Endodermal cell (in vitro differentiated cells): ENCODE measurements at places on chromosomes 6 and 20. TPM values are rescaled to one million over a fixed set of nuclear protein-coding genes. Genes with fewer than 3 reads are reported as not detected.

- no peaks in the 10 kb centered on the region for H3K27me3 ChIP-seq
- DNase-seq: no peak
- peaks cover 2% of the 10 kb centered on the region for H3K4me1 ChIP-seq
- H3K36me3 ChIP-seq: peaks cover 43% of the 10 kb centered on the region
- no peak overlapping the region for H3K27ac ChIP-seq
Observed at GRCh38 chr6:157133856-157134255, 189.5 kb downstream of the TMEM242 start.

- H3K36me3 ChIP-seq: no peaks in the 10 kb centered on the region
- H3K27me3 ChIP-seq: no peaks in the 10 kb centered on the region
- no peak for DNase-seq
- peaks cover 15% of the 10 kb centered on the region for H3K4me1 ChIP-seq
- H3K4me3 ChIP-seq: no peak overlapping the region
Observed at GRCh38 chr6:47188588-47189021, 121.1 kb downstream of the TNFRSF21 start.

- DNase-seq: no peak
- no peak overlapping the region for H3K4me3 ChIP-seq
- no peaks in the 10 kb centered on the region for H3K4me1 ChIP-seq
- peaks cover 13% of the 10 kb centered on the region for H3K36me3 ChIP-seq
Observed at GRCh38 chr20:43545837-43546578, 12.8 kb upstream of the SGK2 start.

- H3K36me3 ChIP-seq: no peaks in the 10 kb centered on the region
- no peak for DNase-seq
- H3K27ac ChIP-seq: no peak overlapping the region
- H3K4me3 ChIP-seq: no peak overlapping the region
- H3K27me3 ChIP-seq: peaks cover 31% of the 10 kb centered on the region
- no peaks in the 10 kb centered on the region for H3K4me1 ChIP-seq
Observed at GRCh38 chr6:136547336-136547735, 2.9 kb downstream of the MAP7 start.

DNA sequence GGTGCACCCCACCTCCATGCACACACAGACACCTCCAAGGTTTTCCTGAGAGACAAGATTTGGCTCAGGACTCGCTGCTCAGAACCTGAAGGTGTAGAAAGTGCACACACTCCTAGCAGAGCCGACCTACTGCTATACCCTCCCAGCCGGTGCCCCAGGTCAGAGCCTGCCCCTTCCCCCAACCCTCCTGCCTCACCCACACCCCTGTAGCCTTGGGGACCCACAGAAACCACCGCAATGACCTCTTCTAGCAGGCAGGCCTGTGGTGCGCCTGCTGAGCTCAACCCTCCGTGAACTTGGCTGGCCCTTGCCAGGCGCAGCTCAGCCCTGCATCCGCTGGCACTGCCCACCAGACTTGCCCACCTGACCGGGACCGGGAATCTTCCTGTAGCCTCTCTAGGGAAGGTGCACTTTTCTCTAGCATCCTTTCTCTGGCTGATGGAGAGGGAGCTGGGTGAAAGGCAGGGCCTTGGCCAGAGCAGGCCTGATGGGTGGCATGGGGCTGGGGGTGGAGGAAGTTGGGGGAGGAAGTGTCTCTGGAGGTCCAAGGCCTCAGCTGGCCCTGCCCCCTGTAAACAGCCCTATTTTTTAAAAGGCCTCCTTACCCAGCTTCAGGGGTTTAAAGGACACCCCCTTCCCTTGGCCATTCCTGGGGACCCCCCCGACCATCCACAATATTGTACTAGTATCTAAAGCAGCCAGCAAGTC lies 36.9 kb upstream of the SLCO4A1 start:
- H3K4me1 ChIP-seq: no peaks in the 10 kb centered on the region
- no peak overlapping the region for H3K27ac ChIP-seq
- no peaks in the 10 kb centered on the region for H3K36me3 ChIP-seq
- DNase-seq: no peak

GRCh38 chr6:137808191-137808590 lies 58.9 kb upstream of the TNFAIP3 start:
- H3K27ac ChIP-seq: no peak overlapping the region
- H3K4me1 ChIP-seq: no peaks in the 10 kb centered on the region
- no peak overlapping the region for H3K4me3 ChIP-seq
- no peaks in the 10 kb centered on the region for H3K27me3 ChIP-seq

DNA sequence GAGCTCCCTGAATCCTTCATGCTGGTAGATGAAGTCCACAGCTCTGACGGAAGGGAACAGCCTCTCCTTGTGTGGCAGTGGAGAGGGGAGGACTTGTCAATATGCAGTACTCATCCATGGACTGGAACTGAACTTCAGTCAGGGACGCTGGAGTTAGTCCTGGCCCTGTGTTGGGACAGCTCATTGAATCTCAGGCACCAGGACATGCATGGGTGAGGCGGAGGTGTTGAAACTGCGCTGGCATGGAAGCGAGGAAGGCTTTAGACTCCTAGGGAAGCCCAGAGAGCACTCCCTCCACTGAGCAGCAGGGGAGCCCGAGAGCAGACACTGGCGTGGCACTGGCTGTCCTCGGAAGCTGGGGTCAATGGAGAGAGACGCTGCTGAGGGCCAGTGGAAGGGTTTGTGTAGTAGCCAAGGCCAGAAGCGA lies 161.3 kb upstream of the GGTLC1 start:
- H3K27me3 ChIP-seq: no peaks in the 10 kb centered on the region
- H3K4me1 ChIP-seq: no peaks in the 10 kb centered on the region
- peak; percentile 91 for DNase-seq
- H3K27ac ChIP-seq: no peak overlapping the region

GRCh38 chr6:2999618-3000557 lies at the start of gene NQO2:
Gene NQO2, plus strand, starts transcription at chr6:2999894. Its CDS starts 6,659 bp downstream, at chr6:3006553.
- H3K4me3 ChIP-seq: peak within 1 kb of the TSS; percentile 88
- H3K27ac ChIP-seq: no peak within 1 kb of the TSS
- H3K27me3 ChIP-seq: peaks cover 8% of the 10 kb centered on the region
- peak; percentile 99 for DNase-seq
- peaks cover 5% of the 10 kb centered on the region for H3K36me3 ChIP-seq

DNA sequence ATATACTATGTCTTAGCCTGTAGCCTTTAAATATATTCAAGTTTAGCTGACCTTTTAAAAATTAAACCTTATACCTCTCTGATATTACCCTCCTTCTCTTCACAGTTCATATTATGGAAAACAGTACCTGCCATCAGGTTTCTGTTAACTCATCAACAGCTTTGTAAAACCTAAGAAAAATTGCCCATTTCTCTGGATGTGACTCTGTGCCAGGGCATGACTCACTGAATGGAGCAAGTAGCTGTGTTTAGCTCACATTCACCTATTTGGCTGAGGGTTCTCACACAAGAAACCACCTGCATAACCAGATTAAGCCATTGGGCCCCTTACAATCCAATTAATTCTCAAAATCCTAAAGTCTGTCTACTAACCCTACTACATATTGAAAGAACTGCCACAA lies 678.8 kb upstream of the MARCKS start:
- H3K4me1 ChIP-seq: no peaks in the 10 kb centered on the region
- no peak for DNase-seq
- no peak overlapping the region for H3K27ac ChIP-seq
- H3K27me3 ChIP-seq: no peaks in the 10 kb centered on the region
- H3K4me3 ChIP-seq: no peak overlapping the region

DNA sequence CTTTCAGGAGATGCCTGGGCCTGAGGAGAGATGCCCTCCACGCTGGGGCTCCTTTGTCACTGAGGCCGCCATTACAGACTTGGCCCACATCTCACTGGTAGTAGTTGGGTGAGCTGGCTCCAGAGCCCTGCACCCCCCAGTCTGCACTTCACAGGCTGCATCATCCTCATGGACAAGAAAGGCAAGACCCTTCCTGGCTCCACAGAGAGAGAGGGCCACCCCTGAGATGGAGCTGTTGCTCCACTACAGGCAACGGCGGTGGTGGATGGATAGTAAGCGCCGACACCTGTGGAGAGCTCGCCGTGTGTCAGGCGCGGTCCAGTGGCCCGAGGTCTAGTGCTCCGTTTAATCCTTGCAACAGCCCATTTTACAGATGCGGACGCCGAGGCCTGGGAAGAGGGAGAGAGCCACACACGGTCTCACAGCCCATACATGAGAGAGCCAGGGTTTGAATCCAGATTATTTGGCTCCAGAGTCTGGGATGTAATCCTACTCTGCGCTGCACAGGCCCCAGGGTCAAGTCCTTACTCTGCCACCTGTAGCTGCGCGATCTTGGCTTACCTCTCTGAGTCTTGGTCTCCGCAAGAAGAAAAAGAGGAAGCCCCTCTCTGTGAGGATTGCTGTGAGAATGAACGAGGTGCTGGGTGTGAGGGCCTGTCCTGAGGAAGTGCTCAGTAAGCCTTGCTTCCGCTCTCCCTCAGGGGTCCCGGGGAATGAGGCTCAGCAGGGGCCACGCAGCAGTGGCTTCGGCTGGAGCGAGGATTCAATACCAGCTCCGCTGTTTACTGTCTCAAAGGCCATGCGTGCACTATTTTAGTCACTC lies 34.5 kb downstream of the SPDEF start:
- H3K4me3 ChIP-seq: no peak overlapping the region
- H3K27me3 ChIP-seq: peaks cover under 1% of the 10 kb centered on the region
- no peaks in the 10 kb centered on the region for H3K36me3 ChIP-seq
- peak; percentile 34 for DNase-seq
- no peak overlapping the region for H3K27ac ChIP-seq

DNA sequence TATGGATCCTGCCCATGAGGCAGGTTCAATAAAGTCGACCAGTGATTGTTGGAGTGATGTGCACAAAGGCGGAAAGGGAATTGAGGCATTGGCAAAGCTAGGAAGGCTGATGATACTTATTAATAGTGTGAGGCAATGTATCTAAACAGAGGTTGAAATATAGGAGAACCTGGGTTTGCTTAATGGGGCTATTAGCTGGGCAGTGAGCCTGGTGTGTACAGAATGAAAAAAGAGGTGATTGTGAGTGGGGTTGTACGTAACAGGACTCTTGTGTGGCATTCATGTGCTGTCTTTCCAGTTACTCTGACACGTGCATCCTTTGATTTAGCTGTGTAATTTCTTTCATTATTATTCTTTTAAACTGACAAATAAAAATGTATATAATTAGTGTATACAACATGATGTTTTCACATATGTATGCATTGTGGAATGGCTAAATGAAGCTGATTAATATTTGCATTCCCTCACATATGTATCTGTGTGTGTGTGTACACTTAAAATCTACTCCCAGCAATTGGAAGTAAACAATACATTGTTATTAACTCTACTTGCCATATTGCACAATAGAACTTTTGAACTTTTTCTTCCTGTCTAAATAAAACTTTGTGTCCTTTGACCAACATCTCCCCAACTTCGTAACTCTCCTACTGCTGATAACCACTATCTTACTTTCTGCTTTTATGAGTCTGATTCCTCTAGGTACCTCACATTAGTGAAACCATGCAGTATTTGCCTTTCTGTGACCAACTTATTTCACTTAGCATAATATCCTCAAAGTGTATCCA lies 220.5 kb upstream of the SLC35B3 start:
- no peaks in the 10 kb centered on the region for H3K36me3 ChIP-seq
- H3K4me1 ChIP-seq: no peaks in the 10 kb centered on the region
- H3K4me3 ChIP-seq: no peak overlapping the region
- DNase-seq: no peak
- no peaks in the 10 kb centered on the region for H3K27me3 ChIP-seq

DNA sequence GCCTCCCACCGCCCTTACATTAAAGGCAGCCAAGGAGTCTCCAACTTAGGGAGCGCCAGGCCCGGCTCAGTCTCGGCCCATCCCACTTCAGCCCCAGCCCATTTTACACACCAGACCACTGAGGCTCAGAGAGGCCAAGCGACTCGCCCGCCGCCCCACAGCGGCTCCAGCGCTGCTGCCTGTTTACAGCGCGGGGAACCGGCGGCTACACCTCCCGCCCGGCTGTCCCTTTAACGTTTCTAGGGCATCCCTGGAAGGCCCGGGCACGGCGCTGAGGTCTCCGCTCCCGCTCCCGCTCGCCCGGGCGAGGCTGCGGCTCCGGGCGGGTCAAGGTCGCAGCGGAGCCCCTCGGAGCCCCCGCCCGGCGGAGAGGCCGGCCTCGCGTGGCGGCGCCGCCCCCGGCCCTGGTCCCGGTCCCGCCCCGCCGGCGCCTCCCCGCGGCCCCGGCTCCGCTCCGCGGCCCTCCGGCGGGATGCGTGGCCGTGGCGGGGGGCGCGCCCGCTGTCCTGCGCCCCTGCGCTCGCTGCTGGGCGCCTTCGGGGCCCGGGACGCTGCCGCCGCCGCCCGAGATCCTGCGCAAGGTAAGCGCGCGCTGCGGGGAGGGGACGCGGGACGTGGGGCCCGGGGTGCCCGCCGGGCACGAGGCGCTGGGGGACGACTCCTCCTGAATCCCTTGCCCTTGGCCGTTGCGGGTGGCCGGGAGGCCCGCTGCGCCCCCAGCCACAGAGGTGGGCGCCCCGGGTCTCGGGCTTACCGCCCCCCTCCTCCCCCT lies 27.1 kb upstream of the PHACTR3 start:
- peaks cover 91% of the 10 kb centered on the region for H3K27me3 ChIP-seq
- no peak overlapping the region for H3K27ac ChIP-seq
- H3K4me3 ChIP-seq: no peak overlapping the region

GRCh38 chr6:57216235-57217101 lies 5.6 kb downstream of the RAB23 start:
- no peak for DNase-seq
- no peak overlapping the region for H3K4me3 ChIP-seq
- no peaks in the 10 kb centered on the region for H3K36me3 ChIP-seq

- H3K4me1 ChIP-seq: no peaks in the 10 kb centered on the region
- no peaks in the 10 kb centered on the region for H3K27me3 ChIP-seq
- no peak overlapping the region for H3K27ac ChIP-seq
- no peak for DNase-seq
Observed at GRCh38 chr20:15220009-15220656, 882.7 kb upstream of the FLRT3 start.

GRCh38 chr6:15322781-15323536 lies 77.1 kb downstream of the JARID2 start:
- DNase-seq: peak; percentile 43
- H3K4me1 ChIP-seq: no peaks in the 10 kb centered on the region
- H3K27me3 ChIP-seq: no peaks in the 10 kb centered on the region
- H3K36me3 ChIP-seq: no peaks in the 10 kb centered on the region

DNA sequence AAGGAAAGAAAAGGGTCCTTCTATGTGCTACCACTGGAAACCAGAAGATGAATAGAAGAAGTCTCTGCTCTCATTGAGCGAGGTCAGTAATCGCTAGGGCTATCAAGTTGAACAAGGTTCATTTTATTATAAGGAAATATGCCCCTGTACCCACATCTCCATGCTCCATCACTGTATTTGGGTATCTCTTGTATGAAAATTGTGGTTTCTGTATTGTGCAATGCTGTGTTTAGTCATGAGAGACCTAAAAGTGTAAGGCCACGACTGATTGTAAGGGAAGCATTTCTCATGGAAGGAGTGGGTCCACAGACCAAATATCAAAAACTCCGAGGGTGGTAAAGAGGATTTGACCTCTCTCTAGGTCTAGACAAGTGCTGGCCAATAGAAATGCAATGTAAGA lies 3.6 kb upstream of the HS3ST5 start:
- no peak overlapping the region for H3K27ac ChIP-seq
- no peaks in the 10 kb centered on the region for H3K36me3 ChIP-seq
- peaks cover 6% of the 10 kb centered on the region for H3K27me3 ChIP-seq
- no peaks in the 10 kb centered on the region for H3K4me1 ChIP-seq

FKBP1C gene
- 0.33 to 0.56 TPM (median 0.40 TPM) in 3 replicates for total RNA-seq

SMLR1 gene
- total RNA-seq: 0.27 and 0.42 TPM in 2 replicates

DHX16 gene
- total RNA-seq: 29.6 to 34.9 TPM (median 33.5 TPM) in 3 replicates

HLA-DQA1 gene
- total RNA-seq: 0.26 TPM in 1 of 3 replicates, not detected in the others

MYMX gene
- 1.7 and 2.4 TPM in 2 replicates for total RNA-seq

ELOVL4 gene
- total RNA-seq: 7.2 and 7.4 TPM in 2 replicates

FNDC11 gene
- 1.8 to 2.8 TPM (median 1.9 TPM) in 3 replicates for total RNA-seq

SIRPB1 gene
- 0.42 to 1.1 TPM (median 0.47 TPM) in 3 replicates for total RNA-seq

RAET1L gene
- not detected in 3 replicates for total RNA-seq

TNFAIP3 gene
- 4.4 and 5.2 TPM in 2 replicates for total RNA-seq

CST4 gene
- total RNA-seq: 1.9 to 2.3 TPM in 2 of 3 replicates, not detected in the other

NRSN1 gene
- total RNA-seq: 0.38 TPM in 1 of 2 replicates, not detected in the other

SULF2 gene
- 137 and 146 TPM in 2 replicates for total RNA-seq
